RPMI8226 (cell line): ENCODE measurements at places on chromosomes 2 and 18.

GRCh38 chr2:53670331-53670730 is 97.3 kb upstream of the CHAC2 start:
- DNase-seq = no peak

DNA sequence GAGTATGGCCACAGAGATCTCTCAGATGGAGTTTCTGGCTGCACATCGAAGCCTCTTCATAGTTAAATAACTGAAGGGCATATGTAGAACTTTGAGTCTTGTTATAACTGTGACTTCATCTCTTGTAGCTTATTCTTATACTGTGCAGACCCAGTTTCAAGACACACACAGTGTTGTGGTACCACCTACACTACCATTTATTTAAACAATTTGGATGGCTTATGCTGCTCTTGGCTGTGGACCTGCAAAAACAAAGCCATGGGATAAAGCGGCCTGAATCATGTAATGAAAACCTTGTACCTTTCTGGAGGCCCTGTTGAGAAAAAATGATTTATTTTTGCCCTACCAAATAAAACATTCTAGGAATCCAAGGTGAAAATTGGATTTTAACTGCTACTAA is 262.8 kb upstream of the RASGRP3 start:
- DNase-seq = no peak

DNA sequence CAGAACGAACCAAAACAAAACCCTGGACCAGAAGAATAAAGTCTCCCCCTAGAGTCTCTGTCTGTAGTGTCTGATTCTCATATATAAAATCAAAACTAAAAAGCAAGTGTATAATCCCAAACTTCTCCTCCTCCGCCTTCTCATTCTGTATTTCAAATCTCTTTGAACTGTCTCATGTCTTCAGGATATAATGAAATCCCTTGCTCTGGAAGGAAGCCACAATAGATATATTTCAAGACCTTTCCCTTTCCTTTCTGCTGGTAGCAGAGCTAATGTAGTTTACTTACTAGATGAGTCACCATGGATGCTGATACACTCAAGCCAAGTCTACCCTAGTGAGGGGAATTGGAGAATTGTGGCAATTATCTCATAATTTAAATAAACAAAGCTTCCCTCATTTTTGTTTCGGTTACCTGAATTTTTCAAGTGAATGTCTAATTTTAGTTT is 33.5 kb upstream of the CCDC93 start:
- no peak for DNase-seq

GRCh38 chr2:46164529-46165301 is 132.5 kb upstream of the EPAS1 start:
- DNase-seq = no peak

GRCh38 chr2:73253901-73254300 is 19.8 kb downstream of the CCT7 start:
- DNase-seq = peak; percentile 23

GRCh38 chr2:75560022-75560767 is 544 bp downstream of the EVA1A start:
- DNase-seq = no peak

GRCh38 chr18:57856557-57857280 is 53.6 kb upstream of the ATP8B1 start:
- DNase-seq = no peak

GRCh38 chr2:26477126-26477910 is 606 bp downstream of the OTOF start:
- DNase-seq = no peak

- DNase-seq = peak; percentile 88
These were observed 564.4 kb upstream of the LINC00305 start for GRCh38 chr18:64713284-64713683.

GRCh38 chr2:111618978-111619902 is 264.8 kb downstream of the ANAPC1 start:
- no peak for DNase-seq

DNA sequence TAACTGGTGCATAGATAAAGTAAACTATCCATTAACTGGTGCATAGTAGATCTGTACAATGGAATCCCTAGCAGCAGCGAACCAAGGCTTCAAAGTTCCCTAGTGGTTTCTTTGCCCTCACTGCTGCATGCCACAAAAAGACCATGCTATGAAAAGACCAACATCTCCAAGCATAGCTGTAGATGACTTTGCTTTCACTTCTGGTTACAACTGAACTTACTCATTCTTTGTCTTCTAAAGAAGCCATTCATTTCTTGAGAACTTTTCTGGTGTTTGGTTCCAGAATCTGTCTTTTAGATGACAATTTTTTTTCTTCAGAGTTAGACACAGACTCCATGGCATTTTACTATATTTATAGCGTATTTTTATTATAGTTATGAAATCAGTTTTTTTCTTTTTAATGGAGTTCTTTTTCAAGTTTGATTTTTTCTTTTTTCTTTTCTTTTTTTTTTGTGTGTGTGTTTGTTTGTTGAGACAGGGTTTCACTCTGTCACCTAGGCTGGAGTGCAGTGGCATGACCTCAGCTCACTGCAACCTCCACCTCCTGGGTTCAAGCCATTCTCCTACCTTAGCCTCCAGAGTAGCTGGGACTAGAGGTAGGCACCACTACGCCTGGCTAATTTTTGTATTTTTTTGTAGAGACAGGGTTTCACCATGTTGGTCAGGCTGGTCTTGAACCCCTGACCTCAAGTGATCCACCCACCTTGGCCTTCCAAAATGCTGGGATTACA is 63.6 kb downstream of the SLC35F5 start:
- DNase-seq = peak; percentile 11

DNA sequence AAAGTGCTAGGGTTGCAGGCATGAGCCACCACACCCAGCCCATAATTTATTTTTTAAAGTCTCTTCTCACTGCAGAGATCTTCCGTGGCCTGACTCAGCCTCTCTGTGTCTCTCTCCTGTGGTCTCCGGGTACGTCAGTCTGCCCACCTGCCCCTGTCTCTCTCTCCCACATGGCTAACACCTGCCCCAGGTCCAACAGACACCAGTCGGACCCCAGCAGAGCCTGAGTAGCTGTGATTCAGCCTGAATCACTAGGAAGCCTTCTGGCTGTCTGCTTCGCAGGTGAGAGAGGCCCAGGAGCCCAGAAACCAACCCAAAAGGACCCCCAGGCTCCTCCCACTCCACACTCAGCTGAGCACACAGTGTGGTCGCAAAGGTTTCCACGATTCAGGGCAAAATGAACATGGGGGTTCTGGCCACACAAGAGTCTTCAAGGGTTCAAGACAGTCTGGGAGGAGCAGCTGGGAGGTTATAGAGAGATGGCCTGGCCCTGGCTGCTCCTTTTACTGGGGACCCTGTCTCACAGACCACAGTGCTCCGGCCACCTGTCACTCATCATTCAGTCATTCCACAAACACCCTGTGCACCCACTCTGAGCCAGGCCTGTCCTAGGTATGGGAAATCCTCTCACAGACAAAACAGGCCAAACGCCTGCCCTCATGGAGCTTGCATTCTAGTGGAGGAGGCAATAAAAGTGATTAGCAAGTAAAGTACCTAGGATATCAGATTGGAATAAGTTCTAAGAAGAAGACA is 8.6 kb downstream of the RUFY4 start:
- DNase-seq = no peak

- no peak for DNase-seq
These were observed 160.4 kb downstream of the PTPRM start for GRCh38 chr18:7727361-7728076.

DNA sequence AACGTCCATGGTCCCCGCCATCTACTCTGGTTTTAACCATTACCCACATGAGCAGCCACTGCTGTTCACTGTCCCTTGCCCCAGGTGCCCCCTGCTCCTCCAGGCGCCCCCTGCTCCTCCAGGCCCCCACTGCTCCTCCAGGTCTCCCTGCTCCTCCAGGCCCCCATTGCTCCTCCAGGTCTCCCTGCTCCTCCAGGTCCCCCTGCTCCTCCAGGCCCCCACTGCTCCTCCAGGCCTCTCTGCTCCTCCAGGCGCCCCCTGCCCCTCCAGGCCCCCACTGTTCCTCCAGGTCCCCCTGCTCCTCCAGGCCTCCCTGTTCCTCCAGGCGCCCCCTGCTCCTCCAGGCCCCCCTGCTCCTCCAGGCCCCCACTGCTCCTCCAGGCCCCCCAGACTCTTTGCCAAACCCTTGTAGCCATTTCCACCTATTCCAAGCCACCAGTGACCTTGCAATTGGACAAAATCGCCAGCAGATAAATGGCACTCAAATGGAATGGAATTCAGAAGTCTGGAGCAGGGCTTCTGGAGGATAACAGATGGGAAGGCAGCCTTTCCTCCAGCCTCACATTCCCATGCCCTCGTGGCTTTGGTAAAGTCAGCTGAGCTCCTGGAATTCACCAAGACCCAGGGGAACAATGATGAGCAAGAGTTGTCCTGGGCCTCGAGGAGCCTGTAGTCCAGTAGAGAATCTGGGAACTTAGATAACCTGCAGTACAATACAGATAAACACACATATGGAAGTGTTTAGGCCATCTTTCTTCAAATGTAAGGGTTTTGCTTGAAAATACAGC is 13.3 kb upstream of the RPL31 start:
- DNase-seq = no peak

DNA sequence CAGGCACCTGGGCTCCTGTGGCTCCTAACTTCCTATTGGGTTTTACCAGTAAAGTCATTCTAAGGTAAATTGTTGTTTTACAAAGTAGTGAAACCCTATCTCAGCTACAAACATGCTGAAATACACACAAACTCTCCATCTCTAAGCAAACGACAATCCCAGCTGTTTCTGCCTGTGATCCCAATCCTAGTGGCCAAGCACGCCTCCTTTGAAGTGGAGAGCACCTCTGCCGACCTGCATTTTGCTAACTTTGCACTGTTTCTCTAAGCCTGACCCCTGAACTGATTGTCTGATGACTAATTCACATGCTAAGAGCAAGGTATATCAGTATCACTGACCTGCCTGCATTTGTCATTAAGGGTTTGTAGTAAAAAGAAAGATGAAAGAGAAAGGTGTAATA is 124.3 kb downstream of the PAX3 start:
- DNase-seq = no peak

DNA sequence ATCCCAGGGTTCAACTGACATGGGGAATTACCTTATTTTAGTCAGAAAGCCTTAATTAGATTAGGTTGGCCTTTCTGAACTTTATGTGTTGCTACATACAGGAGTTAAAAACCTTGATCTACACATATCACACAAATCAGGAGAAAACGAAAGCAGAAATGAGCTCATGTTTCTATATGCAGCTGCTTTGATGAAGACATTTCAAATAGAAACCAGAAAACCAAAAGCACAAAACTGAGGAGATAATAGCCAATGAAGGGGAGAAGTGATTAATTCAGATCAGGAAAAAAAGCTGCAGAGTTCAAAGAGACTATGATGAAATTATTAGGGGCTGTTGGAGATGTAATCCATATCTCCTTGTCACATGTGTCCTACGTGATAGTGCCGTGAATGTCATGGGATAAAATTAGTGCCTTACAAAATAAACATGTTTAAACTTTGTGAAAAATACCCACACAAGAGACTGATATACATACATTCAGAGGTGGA is 255.0 kb downstream of the CAMKMT start:
- DNase-seq = no peak

GRCh38 chr2:199223791-199224190 is 233.9 kb downstream of the SATB2 start:
- no peak for DNase-seq

DNA sequence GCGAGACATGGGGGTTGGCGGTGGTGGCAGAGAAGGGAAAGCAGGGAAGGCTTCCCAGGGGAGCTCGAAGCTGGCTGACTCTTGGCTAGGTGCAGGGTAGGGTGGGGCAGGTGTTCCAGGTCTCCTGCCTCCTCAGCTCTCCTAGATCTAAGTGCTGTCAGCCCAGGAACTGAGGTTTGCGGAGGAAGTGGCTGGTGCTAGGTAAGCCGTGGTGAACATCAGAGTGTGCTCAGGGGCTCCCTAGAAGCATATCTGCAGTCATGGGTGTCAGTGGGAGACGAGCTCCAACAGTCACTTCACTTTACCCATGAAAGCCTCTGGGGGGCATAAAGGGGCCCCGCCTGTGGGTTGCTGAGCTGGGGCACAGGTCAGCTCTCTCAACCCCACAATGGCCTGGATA is 34.1 kb downstream of the ARHGEF4 start:
- DNase-seq = no peak

- DNase-seq = peak; percentile 35
These were observed 202.1 kb downstream of the RNF144A start for GRCh38 chr2:7119132-7119835.

- no peak for DNase-seq
These were observed 36.1 kb downstream of the DHRS9 start for GRCh38 chr2:169105476-169105875.

- no peak for DNase-seq
These were observed 7.4 kb downstream of the DNAJB2 start for GRCh38 chr2:219286436-219287115.

GRCh38 chr2:184598316-184599053 is at the start of gene ZNF804A:
Gene ZNF804A, plus strand, starts transcription at chr2:184598529. Its CDS starts 431 bp downstream, at chr2:184598960.
- DNase-seq = peak; percentile 82

- DNase-seq = no peak
These were observed 280.4 kb downstream of the ALPK2 start for GRCh38 chr18:58348517-58348916.

GRCh38 chr2:208373460-208374089 is 33.0 kb upstream of the PTH2R start:
- DNase-seq = peak; percentile 52

DNA sequence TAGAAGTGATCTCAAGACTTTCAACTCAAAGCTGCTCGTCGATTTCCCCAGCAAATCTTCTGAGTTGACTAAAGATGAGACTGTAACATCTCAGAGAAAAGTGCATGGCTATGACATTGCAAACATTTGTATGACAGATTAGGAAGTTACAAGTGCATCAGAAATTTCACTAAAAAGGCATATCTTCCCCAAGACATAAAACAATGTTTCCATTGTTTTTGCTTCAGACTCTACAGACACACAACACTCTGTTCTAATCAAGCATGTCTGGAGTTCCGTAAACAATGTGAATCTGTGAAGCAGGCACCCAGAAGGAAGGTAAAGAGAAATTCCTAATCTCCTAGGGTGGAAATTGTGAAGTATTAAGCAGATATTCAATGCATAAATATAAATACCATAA is 144.6 kb upstream of the LYPD1 start:
- DNase-seq = no peak

DNA sequence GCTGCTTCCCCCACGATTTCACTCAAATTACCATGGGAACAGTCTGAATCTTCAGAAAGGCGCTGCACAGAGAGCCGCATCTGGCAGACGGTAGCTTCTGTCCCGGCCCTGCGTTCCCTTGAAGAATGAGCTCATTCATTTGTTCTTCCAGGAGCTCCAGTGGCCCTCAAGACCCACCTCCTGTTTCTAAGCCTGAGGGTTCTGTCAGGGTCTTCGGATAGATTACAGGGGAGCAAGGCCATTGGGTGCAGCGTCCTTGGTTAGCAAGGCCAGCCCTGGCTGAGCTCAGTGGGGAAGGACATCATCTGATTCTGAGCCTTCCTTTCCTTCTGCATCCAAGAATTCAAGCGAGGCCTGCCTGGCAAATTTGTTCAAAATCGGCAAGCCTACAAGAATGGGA is 111.9 kb downstream of the PDCL3 start:
- DNase-seq = no peak
